PC-9 (cell line): ENCODE measurements at places on chromosomes 16 and 17.

DNA sequence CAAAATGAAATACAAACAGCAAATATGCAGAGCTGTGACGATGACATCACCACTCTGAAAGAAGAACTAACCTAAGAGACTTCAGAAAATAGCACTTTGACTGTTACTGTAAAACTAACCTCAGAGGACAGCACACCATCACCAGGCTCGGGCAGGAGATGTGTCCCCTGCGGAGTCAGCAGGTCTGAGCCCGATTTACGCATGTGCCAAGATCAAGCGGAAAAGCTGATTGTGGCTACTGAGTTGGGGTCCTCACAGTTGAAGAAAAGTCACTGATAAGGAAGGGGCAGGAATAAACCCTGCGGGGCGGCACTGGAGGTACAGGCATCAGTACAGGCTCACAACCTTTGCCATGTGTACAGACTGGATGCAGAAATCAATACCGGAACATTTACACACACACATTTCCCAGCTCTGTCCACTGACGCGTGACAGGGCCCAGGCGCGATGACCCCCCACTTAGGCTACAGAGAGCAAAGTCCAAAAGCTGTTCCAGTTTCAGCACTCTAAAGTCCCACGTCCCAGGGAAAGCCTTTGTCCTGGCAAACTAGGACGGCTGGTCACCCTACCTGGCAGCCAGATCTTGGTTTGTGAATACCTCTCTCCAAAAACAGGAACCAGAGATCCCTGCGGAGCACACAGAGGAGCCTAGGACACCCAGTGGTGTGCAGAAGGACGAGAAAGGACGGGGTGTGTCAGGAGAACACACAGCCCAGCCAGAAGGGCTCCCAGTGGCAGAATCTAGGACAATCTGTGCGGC is 21.5 kb downstream of the TRAP1 start:
- DNase-seq = no peak

GRCh38 chr17:62780951-62781350 is 27.2 kb downstream of the MARCHF10 start:
- no peak for DNase-seq

DNA sequence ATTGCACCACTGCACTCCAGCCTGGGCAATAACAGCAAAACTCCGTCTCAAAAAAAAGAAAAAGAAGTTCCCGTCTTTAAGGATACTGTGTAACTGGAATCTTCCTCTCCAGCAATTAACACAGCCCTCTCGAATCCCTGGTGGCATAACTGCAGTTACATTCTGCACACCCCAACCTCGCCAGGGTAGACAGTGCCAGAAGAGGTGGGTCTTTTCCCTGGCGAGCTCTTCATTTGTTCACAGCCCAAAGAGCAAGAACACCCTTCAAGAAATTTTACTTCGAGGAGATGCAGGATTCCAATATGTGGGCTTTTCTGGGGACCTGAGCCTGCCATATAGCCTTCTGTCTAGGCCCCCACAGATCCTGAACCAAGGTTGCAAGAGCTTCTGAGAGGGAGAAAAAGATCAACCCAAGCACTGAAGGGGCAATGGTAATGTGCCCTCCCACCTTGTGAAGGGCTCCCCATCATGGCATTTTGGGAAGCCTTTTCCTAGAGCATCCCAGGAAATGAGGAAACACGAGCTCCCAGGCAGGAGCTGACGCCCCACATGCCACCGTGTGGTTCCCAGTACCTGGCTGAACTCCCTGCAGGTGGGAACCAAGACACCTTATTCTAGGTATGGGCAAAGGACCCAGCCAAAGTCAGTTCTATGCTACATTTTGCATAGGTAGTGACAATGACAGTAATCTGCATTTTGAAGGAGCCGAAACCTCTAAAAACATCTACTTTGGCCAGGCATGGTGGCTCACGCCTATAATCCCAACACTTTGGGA is 26.9 kb downstream of the TK2 start:
- DNase-seq = no peak

- DNase-seq = no peak
These were observed 5.0 kb downstream of the CAMKK1 start for GRCh38 chr17:3887804-3888203.

DNA sequence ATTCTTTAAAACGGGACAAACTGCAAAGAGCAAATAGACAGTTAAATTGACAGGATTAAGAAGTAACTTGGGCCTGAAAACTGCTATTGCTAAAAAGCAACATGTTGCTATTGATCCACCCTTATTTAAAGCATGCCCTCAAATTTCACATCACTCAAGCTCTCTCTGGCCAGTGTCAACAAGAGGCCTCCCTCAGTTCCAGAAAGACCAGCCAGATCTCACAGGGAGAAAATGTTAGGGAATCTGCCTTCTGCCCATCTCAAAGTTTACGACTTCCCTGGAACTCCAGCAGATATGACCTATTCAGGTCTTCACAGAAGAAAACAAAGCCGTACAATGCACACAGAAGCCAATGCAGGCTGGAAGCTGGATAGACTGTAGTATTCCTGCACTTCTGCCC is 8.9 kb downstream of the CFAP20 start:
- no peak for DNase-seq

DNA sequence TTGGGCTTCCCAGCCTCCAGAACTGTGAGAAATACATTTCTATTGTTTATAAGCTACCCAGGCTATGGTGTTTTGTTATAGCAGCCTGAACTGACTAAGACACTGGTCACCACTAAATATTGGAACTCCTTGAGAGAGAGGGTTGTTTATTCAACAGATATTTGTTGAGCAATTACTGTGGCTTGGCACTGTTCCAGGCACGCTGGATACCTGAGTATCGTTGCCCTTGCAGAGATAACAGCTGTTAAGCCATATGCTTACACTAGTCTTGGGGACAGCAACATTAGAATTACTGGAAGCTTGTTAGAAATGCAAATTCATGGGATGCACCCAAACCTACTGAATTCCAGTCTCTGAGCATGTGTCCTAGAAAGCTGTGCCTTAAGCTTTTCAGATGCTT is 230.7 kb downstream of the HS3ST4 start:
- no peak for DNase-seq

GRCh38 chr17:75899353-75899752 is 2.6 kb upstream of the TRIM65 start:
- no peak for DNase-seq

DNA sequence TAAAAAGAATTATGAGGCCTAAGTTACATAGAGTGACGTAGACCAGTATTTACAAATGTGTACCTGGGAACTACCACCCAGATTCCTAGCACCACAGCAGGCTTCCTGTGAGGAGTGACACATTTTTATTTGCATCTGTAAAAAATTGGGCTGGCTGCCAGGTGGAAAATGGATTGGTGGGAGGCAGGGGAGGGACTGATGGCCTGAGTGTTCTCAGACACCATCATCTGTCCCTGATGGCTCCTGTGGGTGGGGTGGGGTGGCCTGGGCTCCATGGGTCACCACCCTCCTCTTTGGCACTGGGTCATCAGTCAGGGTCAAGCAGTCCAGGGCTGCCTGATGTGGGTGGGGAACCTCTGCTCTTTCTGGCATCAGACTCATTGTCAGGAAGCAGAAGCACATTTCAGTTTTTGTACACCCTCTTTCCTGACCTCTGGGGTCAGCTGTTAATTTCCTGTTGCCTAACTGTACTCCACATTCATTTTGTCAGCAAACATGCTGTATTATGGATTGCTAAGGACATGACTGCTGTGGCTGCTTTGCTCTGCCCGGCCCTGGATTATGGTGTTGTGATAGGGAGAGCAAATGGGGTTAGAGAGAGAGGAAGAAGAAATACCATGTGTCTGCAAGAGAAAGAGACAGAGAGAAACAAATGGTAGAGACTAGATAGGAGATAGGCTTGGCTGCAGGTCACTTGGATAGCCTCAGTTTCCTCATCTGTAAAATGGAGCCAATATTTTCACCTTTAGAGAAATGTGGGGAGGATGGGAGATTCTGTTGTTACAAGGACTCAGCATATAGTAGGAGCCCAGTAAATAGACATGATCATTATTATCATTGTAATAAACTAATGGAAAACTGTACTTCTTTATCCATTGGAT is 11.6 kb upstream of the MFAP4 start:
- peak; percentile 84 for DNase-seq

GRCh38 chr17:64291268-64291851 is 28.3 kb upstream of the TEX2 start:
- peak; percentile 6 for DNase-seq

DNA sequence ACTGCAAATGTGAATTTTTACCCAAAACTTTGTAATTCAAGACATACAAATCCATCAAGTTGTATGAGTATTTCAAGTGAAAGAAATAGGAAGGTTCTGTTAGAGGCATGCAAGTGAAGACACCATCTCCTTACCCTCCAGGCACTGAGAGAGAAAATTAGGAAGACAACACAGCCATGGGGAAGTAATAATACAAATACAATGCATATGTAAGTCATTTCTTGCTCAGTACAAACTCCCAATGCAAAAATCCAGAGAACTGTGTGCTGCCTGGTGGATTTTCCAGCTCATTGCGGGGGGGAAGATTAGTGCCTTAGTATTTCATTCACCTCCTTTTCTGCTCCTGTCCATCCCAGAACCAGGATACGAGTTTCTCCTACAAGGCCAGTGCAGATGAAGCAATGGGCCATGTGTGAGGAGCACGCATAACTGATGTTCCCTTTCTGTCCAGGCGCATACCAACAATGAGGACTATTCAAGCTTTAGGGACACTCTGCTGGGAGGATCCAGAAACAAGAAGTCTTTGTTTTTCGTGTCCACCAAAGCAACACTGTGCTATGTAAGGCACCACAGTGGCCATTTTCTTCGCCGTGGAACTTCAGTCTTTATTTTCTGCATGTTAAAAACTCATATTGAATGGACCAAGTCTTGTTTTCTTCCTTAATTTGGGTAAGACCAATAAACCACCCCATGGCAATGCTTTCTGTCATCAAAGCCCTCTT is 143.7 kb upstream of the RCVRN start:
- no peak for DNase-seq

DNA sequence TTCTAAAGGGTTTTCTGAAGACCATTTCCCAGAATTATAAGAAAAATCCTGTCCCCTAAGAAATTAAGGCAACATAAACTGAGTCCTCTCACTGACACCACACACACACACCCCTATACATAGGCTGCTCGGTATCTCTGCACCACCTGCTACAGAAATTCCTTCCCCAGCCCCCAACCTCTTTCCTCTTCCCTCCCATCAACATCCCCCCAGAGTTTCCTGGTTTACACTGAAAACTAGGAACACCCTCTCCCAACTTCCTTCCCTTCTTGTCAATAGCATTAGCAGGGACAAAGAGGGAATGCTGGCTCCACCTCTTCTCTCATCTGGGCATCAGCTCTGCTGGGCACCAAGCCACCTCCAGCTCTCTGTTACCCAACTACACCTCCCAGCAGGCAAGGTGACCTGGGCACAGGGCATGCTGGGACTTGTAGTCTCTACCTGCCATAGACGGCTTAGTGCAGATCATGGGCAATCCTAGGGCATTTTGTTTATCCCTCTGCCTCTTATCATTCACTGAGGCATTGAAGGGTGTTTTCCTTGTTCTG is 15.7 kb downstream of the CAVIN1 start:
- DNase-seq = peak; percentile 72

DNA sequence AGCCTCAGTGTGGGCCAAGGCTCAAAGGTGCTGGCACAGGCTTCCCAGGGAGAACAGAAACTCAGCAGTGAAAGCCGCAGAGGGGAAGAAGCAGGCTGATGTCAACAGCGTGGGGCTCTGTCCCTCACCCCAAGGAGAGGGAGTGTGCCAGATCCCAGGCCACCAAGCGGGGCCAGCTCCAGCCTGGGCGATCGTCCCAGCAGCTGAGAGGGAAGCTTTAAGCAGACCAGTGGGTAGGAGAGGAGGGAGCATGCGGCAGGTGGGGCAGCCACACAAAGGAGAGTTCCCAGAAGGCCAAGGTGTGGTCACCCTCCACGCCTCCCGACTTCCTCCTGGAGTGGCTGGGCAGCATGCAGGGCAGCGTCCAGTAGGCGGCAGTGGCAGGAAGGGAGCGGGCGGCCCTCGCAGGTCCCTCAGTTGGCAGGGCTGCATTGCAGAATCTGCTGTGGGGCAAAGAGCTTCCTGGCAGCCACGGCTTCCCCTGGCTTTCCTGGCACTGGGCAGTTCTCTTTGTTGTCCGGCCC is 6.0 kb downstream of the SYNGR2 start:
- peak; percentile 48 for DNase-seq

DNA sequence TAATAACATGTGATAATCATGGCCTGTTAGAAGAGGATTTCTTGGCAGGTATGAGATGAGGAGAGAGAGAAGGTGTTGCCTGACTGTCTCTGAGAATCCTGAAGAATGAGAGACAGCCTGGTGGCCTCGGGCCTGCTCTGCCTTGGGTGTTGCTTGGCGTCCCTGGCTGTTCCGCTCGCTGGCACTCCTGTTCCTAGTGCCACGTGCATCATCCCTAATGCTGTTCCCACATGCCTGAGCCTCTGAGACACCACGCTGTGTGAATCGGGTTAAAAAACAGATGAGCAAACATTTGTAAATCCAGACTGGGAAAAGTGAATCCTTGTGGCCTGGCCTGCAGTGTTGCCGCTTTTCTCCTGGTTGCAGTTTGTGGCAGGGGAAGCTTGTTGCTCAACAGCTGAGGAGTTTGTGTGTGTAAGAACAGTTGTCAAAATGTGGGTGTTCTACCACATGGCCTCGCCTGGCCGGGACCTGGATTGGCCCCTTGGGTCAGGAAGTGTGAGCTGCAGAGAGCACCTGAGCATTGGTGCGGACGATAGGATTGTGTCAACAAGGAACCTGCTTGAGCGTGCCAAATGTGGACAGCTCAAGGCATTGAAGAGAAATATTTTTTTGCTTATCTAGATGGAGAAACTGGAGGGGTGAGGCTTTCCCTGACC is 22.0 kb downstream of the UBN1 start:
- no peak for DNase-seq
